ENCODE measurements at places on chromosomes 7 and 10. TPM values are rescaled to one million over a fixed set of nuclear protein-coding genes. Genes with fewer than 3 reads are reported as not detected.

DNA sequence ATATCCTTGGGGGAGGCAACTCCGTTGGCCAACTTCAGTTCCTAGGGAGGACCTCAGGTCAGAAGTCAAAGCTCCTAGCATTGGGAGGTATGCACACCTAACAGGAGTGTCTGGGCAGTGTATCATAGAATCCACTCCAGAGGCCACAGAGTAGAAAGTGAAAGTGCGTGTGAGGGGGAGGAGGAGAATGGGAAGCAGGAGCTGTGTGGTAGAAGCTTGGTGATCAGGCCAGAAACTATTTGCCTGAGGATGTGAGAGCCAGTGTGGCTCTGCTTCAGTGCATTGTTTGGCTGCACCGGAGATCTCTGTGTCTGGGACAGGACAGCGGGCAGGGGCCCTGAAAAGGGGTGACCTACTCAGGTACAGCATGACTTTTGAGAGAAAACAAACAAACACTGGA, 557.4 kb upstream of the VSTM2A start:
- DNase-seq = no peak

- no peak for DNase-seq
These were observed 73.2 kb downstream of the VCL start for GRCh38 chr10:74071157-74071556.

GRCh38 chr10:91345716-91346115, 64.4 kb upstream of the HECTD2 start:
- no peak for DNase-seq

Gene MSS51
- 9.6 TPM for total RNA-seq

All from cardiac septum (tissue), 1 donor.